ENCODE measurements at places on chromosomes 1 and 21.
A peak's percentile ranks its signal among the peaks of the same experiment; 100 is the strongest.

DNA sequence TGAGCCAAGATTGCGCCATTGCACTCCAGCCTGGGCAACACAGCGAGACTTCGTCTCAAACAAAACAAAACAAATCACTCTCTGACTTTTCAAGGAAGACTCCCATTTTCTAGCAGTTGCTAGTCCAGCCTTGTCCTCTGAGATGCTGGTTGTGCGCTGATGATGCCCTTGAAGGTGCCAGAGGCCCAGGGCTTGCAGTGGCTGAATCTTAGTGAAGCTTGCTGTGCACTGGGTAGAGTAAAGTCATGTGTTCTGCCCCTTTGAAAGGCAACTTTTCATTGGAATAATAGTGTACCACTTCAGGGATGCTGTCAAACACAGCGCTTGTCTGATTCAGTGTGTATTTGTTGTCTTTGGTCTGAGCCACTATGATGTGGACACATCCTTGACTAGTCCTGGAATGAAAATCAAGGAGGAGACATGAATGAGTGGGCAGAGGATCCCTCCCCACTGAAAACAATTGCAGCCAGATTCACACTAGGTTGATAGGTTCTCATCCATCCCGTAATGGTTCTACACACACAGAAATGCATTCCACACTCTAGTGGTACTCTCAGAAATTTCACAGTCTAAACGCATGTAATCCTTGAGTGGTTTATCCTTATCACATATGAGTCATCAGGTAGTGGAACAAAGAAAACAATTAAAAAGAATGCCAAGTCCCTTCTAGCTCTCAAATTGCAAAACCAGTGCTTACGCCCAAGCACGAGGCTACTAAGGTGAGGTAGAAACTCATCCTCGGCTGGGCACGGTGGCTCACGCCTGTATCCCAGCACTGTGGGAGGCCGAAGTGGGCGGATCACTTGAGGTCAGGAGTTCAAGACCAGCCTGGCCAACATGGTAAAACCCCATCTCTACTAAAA is 17.8 kb upstream of the TDRD10 start:
- DNase-seq, result no peak

- no peak for DNase-seq
These were observed 48.3 kb downstream of the CLIC4 start for GRCh38 chr1:24793447-24794129.

GRCh38 chr1:172970186-172970585 is 80.6 kb downstream of the TNFSF18 start:
- DNase-seq, result no peak

DNA sequence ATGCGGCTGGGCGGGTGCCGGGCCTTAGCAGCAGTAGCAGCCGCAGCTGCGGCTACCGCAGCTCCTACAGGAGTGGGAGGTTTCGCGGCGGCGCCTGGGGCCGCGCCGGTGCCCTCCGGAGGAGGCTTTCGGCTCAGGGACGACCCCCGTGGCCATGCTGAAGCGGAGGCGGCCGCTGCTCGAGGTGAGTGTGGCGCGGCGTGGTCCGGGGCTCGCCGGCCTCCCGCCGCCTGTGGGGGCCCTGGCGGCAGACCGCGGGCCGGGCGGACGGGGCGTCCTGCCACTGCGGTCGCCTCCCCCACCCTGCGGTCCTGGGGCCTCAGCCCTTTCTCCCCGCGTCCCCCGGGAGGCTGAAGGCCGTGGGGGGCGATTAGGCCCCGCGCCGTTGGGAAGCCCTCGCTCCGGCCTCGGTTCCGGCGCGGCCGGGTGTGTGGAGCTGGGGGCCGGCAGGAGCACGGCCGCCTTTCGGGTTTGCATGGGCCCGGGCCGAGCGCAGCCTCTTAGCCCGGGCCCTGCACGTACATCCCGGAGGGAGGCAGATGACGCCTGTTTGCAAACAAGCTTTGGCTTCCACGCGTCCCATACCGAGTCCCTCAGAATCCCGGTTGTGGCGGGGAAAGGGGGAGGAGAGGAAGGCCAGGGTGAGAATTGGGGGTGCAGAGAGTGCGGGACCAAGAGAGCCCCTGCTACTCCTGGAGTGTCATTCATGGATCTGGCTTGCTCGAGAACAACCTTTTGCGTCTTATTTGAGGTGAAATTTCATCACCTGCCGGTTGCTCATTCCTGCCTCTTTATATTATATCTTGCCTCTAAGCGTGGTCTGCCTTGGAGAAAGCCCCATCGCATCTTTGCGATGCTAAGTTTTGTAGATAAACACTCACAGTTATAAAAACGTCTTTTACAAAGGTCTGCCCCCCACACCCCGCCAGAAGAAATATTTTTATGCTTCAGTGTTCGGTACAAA is 613 bp downstream of the ZFYVE9 start:
- no peak for DNase-seq

DNA sequence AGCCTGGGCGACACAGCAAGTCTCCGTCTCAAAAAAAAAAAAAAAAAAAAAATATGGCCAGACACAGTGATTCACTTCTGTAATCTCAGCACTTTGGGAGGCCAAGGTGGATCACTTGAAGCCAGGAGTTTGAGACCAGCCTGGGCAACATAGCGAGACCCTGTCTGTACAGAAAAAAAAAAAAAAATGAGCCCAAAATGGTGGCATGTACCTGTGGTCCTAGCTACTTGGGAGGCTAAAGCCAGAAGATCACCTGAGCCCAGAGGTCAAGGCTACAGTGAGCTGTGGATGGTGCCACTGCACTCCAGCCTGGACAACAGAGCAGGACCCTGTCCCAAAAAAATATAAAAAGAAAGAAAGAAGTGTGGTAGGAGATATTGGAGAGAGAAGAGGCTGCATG is 1.7 kb upstream of the TESK2 start:
- no peak for DNase-seq

DNA sequence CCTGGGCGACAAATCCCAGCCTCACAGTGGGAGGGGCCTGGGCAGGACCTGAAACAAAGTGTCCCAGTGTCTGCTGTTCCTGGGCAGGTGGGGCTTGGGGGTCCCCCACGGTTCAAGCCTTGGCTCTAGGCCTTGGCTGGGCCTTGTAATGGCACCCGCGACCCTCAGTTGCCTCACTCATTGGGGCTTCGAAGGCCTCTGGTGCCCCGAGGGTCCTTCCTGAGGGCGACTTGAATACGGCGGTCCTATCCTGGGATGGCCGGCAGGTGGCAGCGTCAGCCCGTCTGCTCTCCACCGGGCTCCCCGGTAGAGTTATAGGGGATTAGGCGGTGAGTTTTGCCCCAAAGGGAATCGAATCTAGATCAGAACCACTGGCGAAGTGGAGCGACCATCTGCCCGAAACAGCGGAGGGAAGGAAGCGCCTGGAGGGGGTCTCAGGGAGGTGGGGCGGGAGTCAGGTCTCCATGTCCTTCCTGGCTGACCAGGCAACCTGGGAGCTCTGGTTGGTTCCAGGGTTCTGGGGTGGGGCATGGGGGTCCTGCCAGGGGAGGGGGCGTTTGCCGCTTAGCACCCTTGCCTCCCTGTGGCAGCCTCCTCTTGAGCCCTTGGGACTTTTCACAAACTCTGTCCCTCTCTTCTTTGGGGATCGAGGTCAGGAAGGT is 2.1 kb upstream of the PEX10 start:
- peak; percentile 61 for DNase-seq

- no peak for DNase-seq
These were observed 472 bp downstream of the DTL start for GRCh38 chr1:212035835-212036605.

- DNase-seq, result no peak
These were observed 17.4 kb downstream of the HYI start for GRCh38 chr1:43436371-43436770.

- DNase-seq, result no peak
These were observed 35.5 kb downstream of the TOMM20 start for GRCh38 chr1:235093013-235093695.

- no peak for DNase-seq
These were observed 49.6 kb downstream of the MTR start for GRCh38 chr1:236844499-236845271.

- DNase-seq, result no peak
These were observed 176.5 kb downstream of the KAZN start for GRCh38 chr1:14774988-14775387.

- DNase-seq, result no peak
These were observed 524.5 kb downstream of the MATN1 start for GRCh38 chr1:30198795-30199403.

- no peak for DNase-seq
These were observed 8.6 kb upstream of the EDN2 start for GRCh38 chr1:41493117-41493536.

DNA sequence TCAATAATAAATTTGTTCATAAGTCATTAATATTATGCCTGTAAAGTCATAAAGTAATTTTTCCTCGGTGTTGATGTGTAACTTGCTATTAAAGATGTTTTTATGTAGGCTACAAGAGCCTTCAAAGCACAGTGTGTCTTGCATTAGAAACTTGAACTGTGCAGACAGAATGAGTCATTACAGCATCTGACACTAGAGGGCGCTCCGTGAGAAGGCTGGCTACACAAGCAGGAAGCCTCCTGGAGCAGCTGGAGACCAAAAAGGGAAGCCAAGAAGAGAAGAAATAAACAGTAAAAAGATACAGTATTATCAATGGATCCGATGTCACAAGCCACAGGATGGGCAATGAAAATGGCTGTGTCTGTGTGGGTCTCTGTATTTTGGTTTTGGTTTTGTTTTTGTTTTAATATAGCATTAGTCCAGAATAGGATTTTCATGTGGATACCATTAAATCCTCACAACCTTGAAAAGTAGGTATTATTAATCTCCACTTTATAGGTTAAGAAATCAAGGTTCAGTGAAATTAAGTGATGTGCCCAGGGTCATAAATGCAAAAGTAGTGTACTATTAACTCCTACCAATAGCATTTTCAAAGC is 16.1 kb upstream of the LRRC8D start:
- peak; percentile 70 for DNase-seq

- DNase-seq, result no peak
These were observed 38.3 kb downstream of the RHBG start for GRCh38 chr1:156407344-156407743.

- no peak for DNase-seq
These were observed 15.7 kb upstream of the H6PD start for GRCh38 chr1:9218917-9219316.

DNA sequence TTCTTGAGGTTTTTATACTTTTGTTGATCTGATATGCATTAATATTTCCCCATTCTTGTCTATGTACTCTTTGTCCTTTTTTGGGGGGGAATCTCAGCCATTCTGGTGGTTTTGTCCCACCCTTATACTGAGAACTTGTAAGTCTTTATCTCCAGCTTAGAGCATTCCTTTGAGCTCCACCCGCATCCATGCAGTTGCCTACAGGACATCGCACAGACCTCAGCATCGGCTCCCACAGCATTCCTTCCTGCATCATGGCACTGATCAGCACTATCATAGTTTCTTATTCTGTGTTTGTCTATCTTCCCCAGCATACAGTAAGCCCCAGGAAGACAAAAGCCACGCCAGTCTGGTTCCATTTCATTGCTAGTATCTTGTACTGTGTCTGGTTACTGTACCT is 33.0 kb downstream of the HHAT start:
- DNase-seq, result no peak

All from effector memory CD4-positive, alpha-beta T cell (primary cell).